ENCODE measurements at places on chromosomes 1 and 21.

GRCh38 chr1:190258003-190258402 lies 219.7 kb downstream of the BRINP3 start:
- DNase-seq = no peak

GRCh38 chr21:42623694-42624093 lies 29.7 kb upstream of the PDE9A start:
- DNase-seq = no peak

DNA sequence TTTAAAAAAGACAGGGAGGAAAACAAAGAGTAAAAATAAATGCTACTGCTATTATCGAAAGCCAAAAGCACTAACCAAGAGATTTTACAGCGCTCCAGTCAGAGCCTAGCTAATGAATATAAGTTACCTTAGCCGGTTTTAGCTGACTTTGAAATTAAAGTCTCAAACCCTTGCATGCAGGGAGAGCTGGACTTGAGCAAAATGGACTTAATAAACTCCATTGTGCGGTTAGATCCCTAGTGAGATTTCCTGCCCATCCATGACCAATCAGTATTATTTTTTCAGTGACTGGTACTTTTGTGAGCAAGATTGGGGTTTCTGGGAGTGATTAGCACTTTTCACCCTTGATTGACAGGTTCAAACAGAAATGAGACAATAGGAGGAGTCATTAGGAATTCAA lies 333.4 kb upstream of the ADGRL2 start:
- DNase-seq = no peak

DNA sequence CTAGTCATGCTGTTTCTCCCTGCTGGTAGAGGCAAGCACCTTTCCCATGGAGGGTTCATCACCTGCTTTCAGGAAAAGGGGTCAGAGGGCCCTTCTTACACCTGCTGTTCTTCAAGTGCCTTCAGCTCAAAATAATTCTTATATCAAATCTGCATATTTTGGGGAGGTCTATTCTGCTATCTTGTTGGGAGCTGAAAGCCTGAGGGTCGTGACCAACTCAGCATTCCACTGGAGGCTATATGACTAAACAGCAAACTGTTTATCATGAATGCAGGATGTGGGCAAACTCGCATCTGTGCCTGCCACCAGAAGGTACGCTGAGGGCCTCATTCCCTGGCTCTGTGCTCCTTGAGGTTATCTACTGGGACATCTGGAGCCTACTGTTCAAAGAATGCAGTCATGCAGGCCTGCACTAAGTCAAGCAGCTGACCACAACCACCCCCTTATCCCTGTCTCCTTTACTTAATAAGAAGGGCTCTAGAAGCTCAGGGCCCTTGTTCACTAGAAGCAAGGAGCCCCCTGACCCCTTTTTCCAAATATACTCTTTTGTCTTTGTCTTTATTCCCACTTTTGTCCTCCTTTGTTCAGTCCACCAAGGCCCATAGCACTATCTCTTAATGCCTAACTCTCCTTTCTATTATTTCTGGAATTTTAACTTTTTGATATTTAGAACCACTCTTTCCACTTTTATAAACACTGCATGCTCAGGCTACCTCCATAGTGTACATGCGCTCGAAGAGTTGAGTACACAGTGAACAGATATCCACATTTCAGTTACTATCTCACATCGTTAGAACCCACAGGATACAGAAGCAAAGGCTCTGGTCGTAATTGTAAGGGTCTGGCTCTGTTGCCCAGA lies 4.5 kb upstream of the TRIM17 start:
- no peak for DNase-seq

DNA sequence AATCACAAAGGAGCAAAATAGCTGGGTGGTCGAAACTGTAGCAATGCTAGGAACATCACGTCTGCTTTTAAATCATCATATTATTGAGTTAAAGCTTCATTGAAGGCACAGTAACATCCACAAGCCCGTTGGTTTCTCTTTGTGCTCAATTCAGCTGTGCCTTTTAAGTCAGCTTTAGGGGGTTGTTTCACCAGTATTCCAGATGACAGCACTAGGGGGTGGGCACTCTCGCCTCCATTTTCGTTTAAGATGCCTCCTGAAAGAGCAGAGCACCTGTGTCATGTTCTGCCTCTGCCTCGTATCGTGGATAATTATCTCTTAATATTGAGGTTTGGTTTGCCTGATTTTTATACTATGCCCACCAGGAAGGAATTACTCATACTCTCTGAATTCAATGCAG lies 139.8 kb upstream of the PTBP2 start:
- DNase-seq = no peak

GRCh38 chr1:115077286-115077983 lies 11.9 kb downstream of the TSPAN2 start:
- DNase-seq = no peak

- no peak for DNase-seq
Observed at GRCh38 chr1:248905662-248906008, 400 bp upstream of the PGBD2 start.

GRCh38 chr1:185585770-185586169 lies 148.4 kb upstream of the HMCN1 start:
- no peak for DNase-seq

DNA sequence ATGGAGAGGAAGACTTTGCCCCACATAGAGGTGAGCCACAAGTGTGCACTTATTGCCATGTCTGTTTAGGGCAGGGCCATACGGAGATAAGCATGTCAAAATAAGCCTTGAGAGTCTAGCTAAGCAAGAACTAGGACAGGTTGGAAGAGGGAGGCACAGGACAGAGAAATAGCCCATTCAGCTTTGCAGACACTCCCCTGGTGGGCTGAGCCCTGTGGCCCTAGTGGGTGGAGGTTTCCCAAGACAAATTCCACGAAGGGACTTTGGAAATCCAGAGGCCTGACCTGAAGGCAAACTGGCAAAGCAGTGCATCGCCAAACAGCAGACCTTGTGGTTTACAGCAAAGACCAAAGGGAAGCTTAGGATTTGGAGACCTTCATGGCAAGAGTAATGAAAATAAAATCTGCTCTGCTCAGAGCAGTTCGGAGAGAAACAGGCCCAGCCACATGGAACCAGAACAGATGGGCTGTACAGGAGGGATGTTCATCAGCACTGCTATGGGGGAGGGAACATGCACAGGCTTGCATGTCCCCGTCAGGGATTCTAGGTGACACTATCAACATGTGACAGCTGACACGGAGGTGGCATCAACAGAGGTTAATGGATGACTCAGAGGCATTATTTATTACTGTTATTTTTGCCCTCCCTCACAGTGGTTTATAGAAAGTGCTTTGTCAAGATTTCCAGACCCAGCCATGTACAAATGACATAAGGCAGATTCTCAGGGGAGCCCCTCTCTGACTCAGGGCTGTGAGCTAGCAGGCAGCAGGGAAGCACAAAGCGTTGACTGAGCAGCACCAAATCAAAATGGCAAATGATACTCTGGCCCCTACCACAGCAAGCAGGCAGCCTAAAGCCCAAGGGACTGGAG lies 90.1 kb upstream of the IRF2BP2 start:
- no peak for DNase-seq

GRCh38 chr1:67005068-67005467 lies 48.9 kb downstream of the SLC35D1 start:
- no peak for DNase-seq

- no peak for DNase-seq
Observed at GRCh38 chr21:25898671-25899070, 163.9 kb downstream of the GABPA start.

DNA sequence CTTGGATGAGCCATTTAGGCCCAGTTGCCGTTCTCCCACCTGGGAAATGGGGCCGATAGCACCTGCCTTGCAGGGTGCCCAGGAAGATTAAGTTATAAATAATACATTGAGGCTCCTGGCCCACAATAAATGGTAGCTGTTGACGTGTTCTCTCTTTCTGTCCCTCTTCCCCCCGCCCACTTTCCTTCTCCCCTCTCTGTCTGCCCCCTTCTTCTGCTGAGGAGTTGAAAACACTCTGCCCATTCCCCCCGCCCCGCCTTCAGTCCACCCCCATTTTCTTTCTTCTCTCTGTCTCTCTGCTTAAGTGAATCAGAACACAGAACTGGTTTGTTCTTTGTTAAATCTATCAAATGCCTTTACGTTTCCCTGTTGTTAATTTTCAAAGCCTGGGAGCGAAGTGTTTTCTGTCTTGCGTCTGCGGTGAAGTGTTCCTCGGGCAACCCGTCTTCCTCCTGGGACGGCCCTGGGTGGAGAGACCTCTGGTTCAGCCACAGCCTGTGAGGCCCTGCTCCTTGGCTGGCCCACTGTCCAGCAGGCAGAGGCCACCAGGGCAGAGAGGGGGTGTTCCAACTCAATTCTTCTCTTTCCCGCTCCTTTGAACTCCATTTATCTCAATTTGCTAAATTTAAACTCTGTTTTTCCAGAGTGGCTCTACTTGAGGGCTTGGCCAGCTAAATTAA lies 29.3 kb upstream of the SELENON start:
- DNase-seq = no peak

- DNase-seq = no peak
Observed at GRCh38 chr1:200042119-200042551, 14.6 kb downstream of the NR5A2 start.

- DNase-seq = no peak
Observed at GRCh38 chr1:8155528-8156186, 129.5 kb upstream of the ERRFI1 start.

GRCh38 chr1:226632169-226632879 lies 83.8 kb downstream of the STUM start:
- no peak for DNase-seq

DNA sequence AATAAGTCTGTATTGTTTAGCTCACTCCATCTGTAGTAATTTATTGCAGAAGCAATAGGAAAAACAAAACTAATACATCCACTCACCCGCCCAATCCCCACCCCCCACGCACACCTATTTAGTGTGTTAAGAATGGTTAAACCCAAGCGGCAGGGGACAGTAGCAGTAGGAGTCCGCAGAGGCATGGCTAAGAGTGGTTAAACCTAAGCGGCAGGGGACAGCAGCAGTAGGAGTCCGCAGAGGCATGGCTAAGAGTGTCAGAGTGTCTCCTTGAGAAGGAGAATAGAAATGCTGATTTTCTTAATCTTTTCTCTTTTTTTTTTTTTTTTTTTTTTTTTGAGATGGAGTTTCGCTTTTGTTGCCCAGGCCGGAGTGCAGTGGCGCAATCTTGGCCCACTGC lies 34.8 kb upstream of the TMPRSS2 start:
- no peak for DNase-seq

- no peak for DNase-seq
Observed at GRCh38 chr1:109777436-109777835, 13.7 kb upstream of the EPS8L3 start.

DNA sequence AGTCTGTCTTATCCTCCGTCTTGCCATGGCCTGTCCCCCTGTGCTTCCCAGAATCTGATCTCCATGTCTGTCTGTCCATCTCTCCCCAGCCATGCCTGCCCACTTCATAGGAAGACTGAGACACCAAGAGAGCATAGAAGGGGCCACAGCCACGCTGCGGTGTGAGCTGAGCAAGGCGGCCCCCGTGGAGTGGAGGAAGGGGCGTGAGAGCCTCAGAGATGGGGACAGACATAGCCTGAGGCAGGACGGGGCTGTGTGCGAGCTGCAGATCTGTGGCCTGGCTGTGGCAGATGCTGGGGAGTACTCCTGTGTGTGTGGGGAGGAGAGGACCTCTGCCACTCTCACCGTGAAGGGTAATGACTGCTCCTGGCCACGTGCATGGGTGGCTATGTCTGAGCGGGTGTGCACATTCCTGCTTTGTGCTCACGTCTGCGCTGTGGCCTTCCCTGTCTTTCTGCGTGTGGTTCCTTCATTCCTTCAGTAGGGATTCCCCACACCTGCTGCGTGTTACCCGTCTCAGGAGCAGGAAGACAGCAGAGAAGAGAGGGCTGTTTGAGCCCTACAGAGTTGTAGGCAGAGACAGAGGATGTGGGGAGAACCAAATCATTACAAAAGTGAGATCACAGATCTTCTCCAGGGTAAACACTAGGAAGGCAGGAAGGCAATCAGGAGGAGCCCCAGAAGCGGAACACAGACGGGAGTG lies 80.8 kb downstream of the OBSCN start:
- no peak for DNase-seq

- no peak for DNase-seq
Observed at GRCh38 chr1:11842154-11843041, 5.2 kb downstream of the NPPA start.

All from NCI-H1417 treated with DMSO at 0.1 percent for 48 hours (cell line).